Uterine smooth muscle cell (primary cell): ENCODE measurements at places on chromosomes 7 and 10. TPM values are rescaled to one million over a fixed set of nuclear protein-coding genes. Genes with fewer than 3 reads are reported as not detected.

Gene HTR5A
- under 0.01 TPM in 1 of 2 replicates, not detected in the other for total RNA-seq

Gene CPN1
- not detected in 2 replicates for total RNA-seq

Gene ENTPD1
- total RNA-seq, result under 0.01 TPM in 1 of 2 replicates, not detected in the other

Gene SKAP2
- 5.9 and 6.0 TPM in 2 replicates for total RNA-seq

Gene BLNK
- not detected in 2 replicates for total RNA-seq

Gene ZP3
- total RNA-seq, result 0.55 and 0.87 TPM in 2 replicates

Gene ZNF488
- under 0.01 TPM in 2 replicates for total RNA-seq

Gene DGKI
- 2.4 and 2.9 TPM in 2 replicates for total RNA-seq

Gene PLA2G12B
- total RNA-seq, result not detected in 2 replicates

Gene DPYSL4
- 2.1 and 2.3 TPM in 2 replicates for total RNA-seq

Gene PNLIPRP3
- 0.11 and 0.12 TPM in 2 replicates for total RNA-seq

Gene MMP21
- total RNA-seq, result under 0.01 TPM in 1 of 2 replicates, not detected in the other

Gene GSTO2
- total RNA-seq, result 1.7 and 5.1 TPM in 2 replicates

Gene HOXA4
- total RNA-seq, result 0.22 and 0.37 TPM in 2 replicates

Gene PLXNA4
- total RNA-seq, result 0.62 and 1.2 TPM in 2 replicates
